Stimulated activated CD8-positive, alpha-beta memory T cell treated with anti-CD3 and anti-CD28 coated beads, Interleukin-12 subunit alpha, Interleukin-12 subunit beta, amount 100 ng/mL, for 1 hour (primary cell): ENCODE measurements at places on chromosomes 7 and 10.

DNA sequence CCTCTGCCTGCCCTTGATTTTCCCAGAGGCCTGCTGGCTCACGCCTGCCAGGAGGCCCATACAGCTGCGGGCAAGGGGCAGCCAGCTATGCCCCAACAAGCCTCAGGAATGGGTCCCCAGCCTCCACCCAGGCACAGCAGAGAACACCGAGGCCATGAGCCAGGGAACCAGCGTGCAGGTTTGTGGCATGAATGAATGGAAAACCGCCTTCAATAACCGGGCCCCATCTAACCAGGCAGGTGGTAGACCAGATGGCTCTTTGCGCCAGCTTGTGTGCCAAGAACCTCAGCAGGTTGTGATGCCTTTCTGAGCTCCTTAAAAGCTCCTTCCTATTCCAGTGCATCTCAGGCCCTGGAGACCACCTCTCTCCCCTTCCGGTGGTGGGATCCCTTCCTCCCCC, 50.2 kb downstream of the ELFN1 start:
- DNase-seq: no peak

DNA sequence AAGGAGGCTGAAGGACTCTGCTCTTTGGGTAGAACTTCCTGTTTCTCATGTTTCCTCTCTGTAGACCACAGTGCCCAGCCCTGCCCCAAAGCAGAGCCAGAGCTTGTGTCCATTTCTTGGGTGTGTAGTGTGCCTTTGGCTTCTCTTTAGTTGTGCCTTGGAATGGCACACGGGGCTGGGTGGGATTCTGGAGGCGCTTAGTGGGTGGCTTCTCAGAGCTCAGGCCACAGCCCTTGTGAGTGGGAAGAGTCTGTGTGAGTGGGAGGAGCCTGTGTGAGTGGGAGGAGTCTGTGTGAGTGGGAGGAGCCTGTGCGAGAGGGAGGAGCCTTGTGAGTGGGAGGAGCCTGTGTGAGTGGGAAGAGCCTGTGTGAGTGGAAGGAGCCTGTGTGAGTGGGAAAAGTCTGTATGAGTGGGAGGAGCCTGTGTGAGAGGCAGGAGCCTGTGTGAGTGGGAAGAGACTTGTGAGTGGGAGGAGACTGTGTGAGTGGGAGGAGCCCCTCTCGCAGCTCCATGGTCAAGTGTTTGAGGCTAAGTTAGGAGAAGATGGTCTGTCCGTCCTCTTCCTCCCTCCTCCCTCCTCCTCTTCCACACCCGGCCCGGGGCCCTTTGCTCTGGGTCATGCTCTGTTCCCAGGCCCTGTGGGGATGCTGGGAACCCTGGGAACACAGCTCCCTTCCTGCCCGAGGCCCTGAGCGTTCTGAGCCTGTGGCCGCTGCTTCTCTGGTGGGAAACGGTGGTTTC, 153.0 kb downstream of the GRK5 start:
- no peak for DNase-seq

GRCh38 chr10:79066411-79067240, 2.1 kb upstream of the ZMIZ1 start:
- no peak for DNase-seq

DNA sequence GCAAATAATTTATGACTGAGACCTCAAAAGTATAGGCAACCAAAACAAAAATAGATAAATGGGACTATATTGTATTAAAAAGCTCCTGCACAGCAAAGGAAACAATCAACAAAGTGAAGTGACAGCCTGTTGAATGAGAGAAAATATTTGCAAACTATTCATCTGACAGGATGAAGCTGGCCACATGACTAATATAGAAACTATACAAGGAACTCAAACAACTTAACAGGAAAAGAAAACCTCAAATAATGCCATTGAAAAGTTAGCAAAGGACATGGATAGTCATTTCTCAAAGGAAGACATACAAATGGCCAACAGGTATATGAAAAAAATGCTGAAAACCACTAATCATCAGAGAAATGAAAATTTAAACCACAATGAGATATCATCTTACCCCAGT, 245.1 kb downstream of the STK31 start:
- no peak for DNase-seq

- DNase-seq: no peak
Observed at GRCh38 chr7:106128836-106129235, 16.7 kb upstream of the SYPL1 start.

DNA sequence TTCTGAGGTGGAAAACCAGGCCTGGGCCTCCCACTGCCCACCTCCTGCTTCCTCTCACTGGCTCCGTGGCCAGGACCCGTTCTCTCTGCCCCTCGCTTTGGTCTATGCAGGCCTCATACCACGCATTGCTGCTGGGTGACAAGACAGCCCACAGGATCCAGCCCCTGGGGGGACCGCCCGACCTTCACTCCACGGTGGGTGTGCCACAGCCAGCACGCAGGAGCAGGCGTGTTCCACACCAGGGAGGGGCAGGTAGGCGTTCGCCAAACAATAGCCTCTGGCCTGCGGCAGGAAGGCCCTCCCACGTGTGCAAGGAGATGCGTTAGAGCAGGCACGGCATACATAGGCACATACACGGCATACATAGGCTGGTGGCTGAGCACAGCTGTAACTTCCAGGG, 233.4 kb downstream of the WDR37 start:
- DNase-seq: no peak

DNA sequence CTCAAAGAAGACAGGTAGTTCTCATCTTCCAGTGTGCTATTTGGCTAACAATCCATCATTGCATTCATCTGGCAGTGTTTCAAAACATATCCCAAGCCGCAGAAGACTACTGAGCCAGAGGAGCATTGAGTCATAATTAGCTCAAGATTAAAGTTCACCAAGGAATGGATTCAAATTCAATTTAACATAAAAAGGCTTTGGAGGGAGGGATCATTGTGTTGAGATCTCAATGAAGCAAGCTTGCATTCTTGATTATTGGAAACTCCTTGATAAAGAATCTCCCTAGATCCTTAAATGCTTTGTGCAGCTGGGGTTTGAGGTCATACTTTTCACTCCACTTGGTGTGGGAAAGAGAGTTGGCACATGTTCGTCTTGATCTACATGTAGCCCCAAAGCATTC, 142.8 kb upstream of the SEMA3A start:
- no peak for DNase-seq
